ENCODE measurements at places on chromosomes 2 and 18. TPM values are rescaled to one million over a fixed set of nuclear protein-coding genes. Genes with fewer than 3 reads are reported as not detected.

GRCh38 chr2:16832910-16833309, 167.3 kb upstream of the CYRIA start:
- DNase-seq: no peak
- no peak overlapping the region for H3K4me3 ChIP-seq
- no peak overlapping the region for H3K27ac ChIP-seq
- no peaks in the 10 kb centered on the region for H3K27me3 ChIP-seq

COL4A4 gene
- total RNA-seq: not detected

ECEL1 gene
- total RNA-seq: 0.23 TPM

ARHGEF4 gene
- total RNA-seq: 1.2 TPM

DNA sequence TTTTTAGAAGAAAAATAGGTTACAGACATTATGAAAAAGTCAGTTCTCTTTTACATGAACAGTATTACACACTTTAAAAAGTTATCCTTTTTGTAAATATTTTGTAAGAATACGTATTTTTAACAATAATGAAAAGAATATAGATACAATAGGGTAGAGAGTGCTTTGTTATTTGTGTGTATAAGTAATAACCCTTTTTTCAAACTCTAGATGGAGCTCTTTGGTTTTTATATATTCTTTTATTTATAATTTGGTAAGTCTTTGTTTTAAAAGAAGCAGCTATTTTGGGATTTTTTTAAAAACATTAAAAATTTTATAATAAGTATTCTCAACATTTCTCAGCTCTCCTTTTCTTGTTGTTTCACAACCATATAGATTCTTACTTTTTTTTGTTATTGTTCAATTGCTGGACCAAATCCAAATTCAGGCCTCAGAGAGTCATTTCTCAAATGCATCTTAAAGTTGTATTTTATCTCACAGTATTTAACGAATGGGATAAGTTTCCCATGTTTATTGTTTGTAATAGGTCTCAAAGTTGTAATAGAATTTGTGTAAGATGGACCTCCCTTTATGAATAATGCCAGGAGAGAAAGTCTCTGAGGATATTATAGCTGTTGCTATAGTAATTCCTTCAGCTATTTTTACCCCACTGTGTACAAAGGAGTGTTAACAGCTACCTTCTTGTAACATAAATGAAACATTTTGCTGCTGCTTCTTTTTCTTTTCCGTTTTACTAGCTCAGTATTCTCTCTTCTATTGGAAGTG, 46.4 kb downstream of the ACYP2 start:
- H3K36me3 ChIP-seq: no peaks in the 10 kb centered on the region
- H3K4me1 ChIP-seq: no peaks in the 10 kb centered on the region
- no peak overlapping the region for H3K27ac ChIP-seq
- no peak overlapping the region for H3K4me3 ChIP-seq
- no peak for DNase-seq
- H3K27me3 ChIP-seq: no peaks in the 10 kb centered on the region

- no peaks in the 10 kb centered on the region for H3K36me3 ChIP-seq
- peaks cover 6% of the 10 kb centered on the region for H3K4me1 ChIP-seq
- no peak overlapping the region for H3K27ac ChIP-seq
- H3K27me3 ChIP-seq: peaks cover 13% of the 10 kb centered on the region
- peak; percentile 51 for DNase-seq
- no peak overlapping the region for H3K4me3 ChIP-seq
These were observed 84.4 kb downstream of the TGOLN2 start for GRCh38 chr2:85243101-85244072.

GRCh38 chr2:47592381-47592780, 189.4 kb downstream of the MSH2 start:
- no peak overlapping the region for H3K27ac ChIP-seq
- peaks cover 5% of the 10 kb centered on the region for H3K36me3 ChIP-seq
- no peak overlapping the region for H3K4me3 ChIP-seq
- DNase-seq: no peak

DNA sequence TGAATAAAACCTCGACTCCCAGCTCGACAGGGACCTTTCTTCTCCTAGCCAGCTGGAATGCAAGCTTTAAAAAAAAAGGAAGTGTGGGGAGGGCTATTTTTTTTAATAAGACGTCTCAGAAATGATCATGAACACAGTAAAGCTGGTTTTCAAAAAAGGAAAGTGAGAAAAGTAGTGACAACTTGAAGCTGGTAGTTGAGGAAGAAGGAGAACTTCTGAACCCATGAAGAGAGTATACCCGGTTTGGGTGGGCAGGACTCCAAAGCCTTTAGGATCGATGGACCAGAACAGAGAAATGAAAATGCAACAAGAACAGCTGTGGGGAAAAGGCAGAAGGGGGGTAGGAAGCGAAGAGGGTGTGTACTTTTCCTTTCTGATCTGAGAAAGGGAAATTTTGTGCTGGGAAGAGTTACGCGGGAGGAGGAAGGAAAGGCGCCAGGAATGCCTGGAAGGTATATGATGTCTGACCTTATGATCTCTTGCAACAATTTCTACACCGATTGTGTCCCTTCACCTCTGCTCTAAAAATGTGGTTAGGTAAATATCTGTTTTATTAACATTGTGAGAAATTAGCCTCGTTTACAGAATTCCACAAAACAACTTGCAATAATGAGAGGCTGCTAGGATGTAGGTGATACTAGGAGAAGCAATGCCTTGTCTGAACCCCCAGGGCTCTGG, 22.6 kb upstream of the CYP1B1 start:
- H3K4me3 ChIP-seq: no peak overlapping the region
- DNase-seq: no peak
- H3K27me3 ChIP-seq: peaks cover 65% of the 10 kb centered on the region

- no peaks in the 10 kb centered on the region for H3K27me3 ChIP-seq
- DNase-seq: no peak
- peaks cover 4% of the 10 kb centered on the region for H3K36me3 ChIP-seq
These were observed 51.5 kb upstream of the RNU4ATAC start for GRCh38 chr2:121478996-121479745.

- no peaks in the 10 kb centered on the region for H3K36me3 ChIP-seq
- peaks cover 9% of the 10 kb centered on the region for H3K4me1 ChIP-seq
- no peak overlapping the region for H3K4me3 ChIP-seq
- no peak for DNase-seq
- H3K27ac ChIP-seq: no peak overlapping the region
- peaks cover 34% of the 10 kb centered on the region for H3K27me3 ChIP-seq
These were observed 9.5 kb upstream of the TNS1 start for GRCh38 chr2:218012284-218012683.

NXPH2 gene
- total RNA-seq: not detected

TUBA4B gene
- total RNA-seq: not detected

NYAP2 gene
- not detected for total RNA-seq

IL1RL2 gene
- total RNA-seq: 1.7 TPM

Measured in activated CD4-positive, alpha-beta T cell treated with anti-CD3 and anti-CD28 coated beads for 36 hours (primary cell).